Stromal cell of bone marrow (primary cell): ENCODE measurements at places on chromosomes 4 and X.

DNA sequence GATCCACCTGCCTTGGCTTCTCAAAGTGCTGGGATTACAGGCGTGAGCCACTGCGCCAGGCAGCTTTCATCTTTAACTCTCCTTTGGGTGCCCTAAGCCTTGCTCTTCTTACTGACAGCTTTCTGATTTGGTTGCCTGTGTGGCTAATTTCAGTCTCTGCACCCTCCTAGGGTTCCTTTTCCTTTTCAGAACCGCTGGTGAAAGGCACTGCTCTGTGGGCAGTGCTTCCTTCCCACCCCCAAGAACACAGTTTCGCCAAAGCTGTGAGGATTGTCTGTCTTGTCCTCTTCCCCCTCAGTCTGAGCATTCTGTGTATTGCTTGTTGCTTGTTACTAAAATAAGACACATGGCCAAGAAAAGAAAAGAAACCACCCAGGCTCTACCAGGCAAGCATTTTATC, 101.4 kb upstream of the FRMPD3 start:
- no peak for DNase-seq

- no peak for DNase-seq
These were observed 1.2 kb upstream of the TADA2B start for GRCh38 chr4:7041801-7042502.

GRCh38 chr4:81032771-81033684, 2.5 kb downstream of the BMP3 start:
- DNase-seq = no peak

- DNase-seq = no peak
These were observed 69.1 kb downstream of the PSAPL1 start for GRCh38 chr4:7365462-7366179.

GRCh38 chr4:13162886-13163285, 321.3 kb downstream of the RAB28 start:
- no peak for DNase-seq
